ENCODE measurements at places on chromosomes 2 and 18. TPM values are rescaled to one million over a fixed set of nuclear protein-coding genes. Genes with fewer than 3 reads are reported as not detected.

GRCh38 chr2:226118471-226119429, 680.9 kb downstream of the IRS1 start:
- DNase-seq: peak; percentile 98

The SNTG2 gene
- total RNA-seq: under 0.01 TPM

DNA sequence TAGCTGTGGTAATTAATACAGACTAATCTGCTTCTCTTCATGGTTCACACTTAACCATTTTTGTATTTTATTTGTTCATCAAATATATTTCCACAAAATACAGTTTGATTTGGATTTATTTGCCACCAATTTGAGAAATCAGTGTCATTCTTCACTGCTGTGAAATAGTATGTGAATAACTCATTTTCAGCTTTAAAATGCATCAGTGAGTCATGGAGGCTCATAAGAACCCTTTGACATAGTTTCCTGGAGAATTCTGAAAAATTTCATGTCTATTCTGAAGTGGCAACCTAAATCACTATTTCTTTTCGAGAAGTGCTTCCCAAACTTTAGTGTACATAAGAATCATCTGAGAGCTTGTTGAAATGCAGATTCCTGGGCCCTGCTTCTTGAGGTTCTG, 1026.7 kb upstream of the ACVR2A start:
- DNase-seq: peak; percentile 5

DNA sequence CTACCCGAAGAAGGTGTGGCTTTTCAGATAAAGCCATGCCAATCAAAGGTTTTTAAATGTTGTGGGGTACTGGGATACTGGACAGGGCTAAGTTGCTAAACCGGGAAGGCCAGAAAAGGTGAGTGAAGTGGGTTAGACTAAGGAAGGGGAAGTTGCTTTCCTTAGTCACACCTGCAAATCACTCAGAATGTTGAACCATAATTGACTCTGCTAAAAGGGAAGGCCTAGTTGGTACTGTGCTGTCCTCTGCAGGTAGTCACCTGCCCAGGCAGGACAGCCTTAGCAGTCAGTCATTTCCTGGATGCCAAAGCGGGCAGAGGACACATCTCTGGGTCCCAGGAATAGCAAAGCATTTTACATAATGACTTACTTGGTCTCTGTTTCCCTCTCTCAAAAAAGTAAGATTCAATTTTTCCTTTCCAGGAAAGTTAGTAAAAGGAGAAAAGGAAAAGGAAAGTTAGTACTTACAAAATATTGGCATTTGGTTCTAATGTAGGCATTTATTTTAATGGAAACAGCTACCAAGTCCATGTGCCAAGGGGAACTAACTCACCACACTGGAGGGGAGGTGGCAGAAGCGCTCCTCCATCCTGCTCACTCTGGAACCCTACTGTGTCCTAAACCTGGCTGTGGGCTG, 60.3 kb downstream of the RFTN2 start:
- DNase-seq: no peak

The RAX gene
- not detected for total RNA-seq

DNA sequence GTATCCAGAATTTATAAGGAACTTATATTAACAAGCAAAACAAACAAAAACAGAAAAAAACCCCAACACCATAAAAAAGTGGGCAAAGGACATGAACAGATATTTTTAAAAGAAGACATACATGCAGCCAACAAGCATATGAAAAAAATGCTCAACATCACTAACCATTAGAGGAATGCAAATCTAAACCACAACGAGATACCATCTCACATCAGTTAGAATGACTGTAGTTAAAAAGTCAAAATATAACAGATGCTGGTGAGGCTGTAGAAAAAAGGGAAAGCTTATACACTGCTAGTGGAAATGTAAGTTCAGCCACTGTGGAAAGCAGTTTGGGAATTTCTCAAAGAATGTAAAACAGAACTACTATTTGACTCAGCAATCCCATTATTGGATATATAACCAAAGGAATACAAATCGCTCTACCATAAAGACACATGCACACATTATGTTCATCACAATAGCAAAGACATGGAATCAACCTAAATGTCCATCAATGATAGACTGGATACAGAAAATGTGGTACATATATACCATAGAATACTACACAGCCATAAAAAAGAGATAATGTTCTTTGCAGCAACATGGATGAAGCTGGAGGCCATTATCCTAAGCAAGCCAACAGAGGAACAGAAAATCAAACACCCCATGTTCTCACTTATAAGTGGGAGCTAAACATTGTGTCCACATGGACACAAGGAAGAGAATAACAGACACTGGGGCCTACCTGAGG, 25.3 kb downstream of the PREPL start:
- peak; percentile 86 for DNase-seq

- DNase-seq: no peak
Measured at GRCh38 chr18:49013961-49014604, 63.3 kb upstream of the SMAD7 start.

The CPS1 gene
- 21.6 TPM for total RNA-seq

- DNase-seq: peak; percentile 36
Measured at GRCh38 chr18:60978338-60978737, 354.9 kb upstream of the CDH20 start.

DNA sequence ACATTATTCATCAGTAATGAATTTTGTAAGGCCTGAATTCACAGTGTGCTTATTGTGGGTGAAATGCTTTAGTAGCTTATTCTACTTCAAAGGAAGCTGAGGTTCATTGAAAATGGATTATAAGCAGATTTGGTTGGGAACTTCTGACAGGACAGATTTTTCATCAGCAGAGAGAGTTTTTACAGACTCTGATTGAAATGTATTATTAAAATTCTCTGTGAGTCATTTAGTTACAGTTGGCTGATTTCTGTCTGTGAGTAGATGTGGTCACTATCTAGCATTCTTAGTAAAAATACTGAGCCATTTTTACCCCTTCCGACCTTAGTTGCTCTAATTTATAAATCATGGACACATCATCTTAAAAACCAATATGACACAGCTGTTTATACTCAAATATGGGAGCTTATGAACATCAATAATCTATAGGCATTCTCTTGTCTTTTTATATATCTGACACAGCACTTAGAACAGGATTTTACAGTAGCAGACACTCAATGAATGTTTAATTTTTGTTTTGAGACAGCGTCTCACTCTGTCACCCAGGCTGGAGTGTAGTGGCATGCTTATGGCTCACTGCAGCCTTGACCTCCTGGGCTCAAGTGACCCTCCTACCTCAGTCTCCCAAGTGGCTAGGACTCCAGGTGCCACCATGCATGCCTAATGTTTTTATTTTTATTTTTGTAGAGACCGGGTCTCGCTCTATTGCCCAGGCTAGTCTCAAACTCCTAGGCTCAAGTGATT, 239.6 kb downstream of the BABAM2 start:
- no peak for DNase-seq

DNA sequence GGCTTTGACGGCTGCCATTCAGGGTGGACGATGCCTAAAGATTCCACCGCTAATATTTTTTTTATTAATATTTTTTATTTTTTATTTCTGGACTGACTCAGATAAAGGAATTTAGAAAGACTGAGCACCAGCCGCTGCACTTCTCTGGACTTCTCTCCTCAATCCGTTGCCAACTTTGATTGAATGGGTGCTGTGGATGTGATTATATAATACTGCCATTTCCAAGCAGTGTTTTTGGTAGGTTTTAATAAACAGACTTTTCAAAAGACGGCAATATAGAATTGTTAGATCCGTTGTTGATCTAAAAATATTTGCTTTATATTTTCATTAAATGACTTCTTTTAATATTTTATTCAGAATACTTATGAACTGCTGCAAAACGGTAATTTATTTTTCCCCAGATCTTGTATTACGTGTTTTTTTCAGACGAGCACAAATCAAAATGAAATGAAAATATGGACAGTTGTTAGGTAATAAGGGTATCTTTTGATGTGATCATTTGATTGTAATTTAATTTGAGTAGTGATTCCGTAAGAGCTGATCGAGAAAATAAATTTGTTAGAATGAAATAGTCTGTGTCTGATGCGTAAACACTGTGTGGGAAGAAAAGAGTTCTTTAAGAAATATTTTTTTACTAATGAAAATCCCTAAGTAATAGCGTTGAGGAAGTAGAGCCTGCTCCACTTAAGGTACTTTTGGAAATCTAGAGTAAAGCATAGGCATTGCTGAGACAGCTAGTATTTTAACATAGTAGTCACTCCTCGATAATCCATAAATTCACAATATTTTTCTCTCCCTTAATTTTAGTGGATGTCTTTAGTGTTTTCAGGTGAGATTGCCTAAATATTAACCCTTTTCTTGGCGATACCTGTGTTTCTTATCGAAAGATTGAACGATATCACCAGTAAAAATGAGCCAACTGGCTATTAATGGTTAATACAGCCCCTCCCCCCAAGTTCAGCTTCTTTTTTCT, 4.4 kb downstream of the POU3F3 start:
- no peak for DNase-seq

- DNase-seq: no peak
Measured at GRCh38 chr2:165450156-165450555, 19.3 kb upstream of the CSRNP3 start.

The FAHD2A gene
- 26.3 TPM for total RNA-seq

The PRKAG3 gene
- not detected for total RNA-seq

DNA sequence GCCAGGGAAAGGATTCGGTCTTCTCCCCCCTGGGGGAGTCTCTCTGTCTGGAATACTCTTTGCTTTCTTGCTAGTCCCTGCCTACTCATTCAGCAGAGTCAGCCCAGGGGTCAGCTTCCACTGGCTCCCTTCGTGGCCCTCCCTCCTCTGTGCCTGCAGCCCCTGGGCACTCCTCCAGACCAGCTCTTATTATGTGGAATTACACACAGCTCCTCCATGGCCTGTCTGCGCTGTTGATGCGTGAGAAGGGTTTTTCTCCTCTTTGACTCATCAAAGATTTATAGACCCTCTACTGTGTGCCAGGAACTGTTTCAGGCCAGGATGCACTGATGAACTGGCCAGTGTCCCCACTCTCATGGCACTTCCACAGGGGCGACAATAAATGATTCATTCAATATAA, 44.4 kb downstream of the ST8SIA5 start:
- DNase-seq: peak; percentile 28

The ZNF385B gene
- not detected for total RNA-seq

GRCh38 chr2:169009865-169010579, 21.1 kb downstream of the ABCB11 start:
- DNase-seq: no peak

GRCh38 chr18:41263956-41264355, 691.1 kb upstream of the PIK3C3 start:
- DNase-seq: no peak

- DNase-seq: no peak
Measured at GRCh38 chr2:32811696-32812095, 135.1 kb upstream of the LTBP1 start.

The CABLES1 gene
- 0.43 TPM for total RNA-seq

The LBX2 gene
- 2.9 TPM for total RNA-seq

- no peak for DNase-seq
Measured at GRCh38 chr2:26666671-26667070, 25.5 kb upstream of the CIB4 start.

DNA sequence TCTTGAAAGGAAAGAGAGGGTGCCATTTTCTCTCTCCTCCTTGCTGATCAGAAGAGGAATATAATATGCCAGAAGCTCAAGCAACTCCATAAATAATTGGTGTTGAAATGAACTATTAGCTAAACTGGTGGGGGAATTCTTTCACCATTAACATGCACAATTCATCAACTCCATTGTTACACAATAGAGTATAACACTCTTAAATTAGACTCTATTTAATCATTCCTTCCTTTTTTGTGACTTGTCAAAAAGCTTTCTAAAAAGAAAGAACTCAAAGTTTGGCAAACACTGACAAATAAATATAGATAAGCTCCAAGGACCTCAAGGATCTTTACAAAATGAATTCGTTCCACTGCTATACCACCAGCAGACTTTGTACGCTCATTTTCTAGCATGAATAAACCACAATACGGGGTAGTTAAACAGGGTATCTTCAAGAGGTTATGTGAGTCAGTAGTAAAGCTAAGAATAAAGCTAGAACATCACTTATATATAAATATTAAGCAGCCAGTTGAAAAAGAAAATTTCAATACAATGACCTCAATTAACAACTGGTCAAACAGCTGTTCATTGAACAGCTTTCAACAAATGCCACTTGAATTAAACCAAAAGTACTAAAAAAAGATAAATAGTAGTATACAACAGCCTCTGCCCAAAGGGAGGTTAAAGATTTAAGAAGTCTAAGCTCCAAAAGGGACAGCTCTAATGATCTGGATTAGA, 6.4 kb downstream of the TRAK2 start:
- no peak for DNase-seq

DNA sequence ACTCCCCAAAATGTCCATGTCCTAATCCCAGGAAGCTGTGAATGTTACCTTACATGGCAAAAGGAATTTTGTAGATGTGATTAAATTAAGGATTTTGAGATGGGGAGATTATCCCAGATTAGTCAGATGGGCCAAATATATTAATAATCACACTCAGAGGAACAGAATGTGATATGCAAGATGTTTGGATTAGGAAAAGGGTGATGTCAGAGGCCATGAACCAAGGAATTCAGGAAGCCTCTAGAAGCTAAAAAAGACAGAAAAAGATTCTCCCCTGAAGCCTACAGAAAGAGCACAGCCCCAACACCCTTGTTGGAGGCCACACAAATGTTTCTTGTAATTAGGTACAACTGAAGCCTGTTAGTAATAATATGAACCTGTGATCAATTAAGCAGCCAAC, 13.1 kb downstream of the TMEM131 start:
- no peak for DNase-seq

Measured in fibroblast of villous mesenchyme (primary cell).